Smooth muscle cell of bladder (primary cell): ENCODE measurements at places on chromosomes 16 and 17. TPM values are rescaled to one million over a fixed set of nuclear protein-coding genes. Genes with fewer than 3 reads are reported as not detected.

Gene PLCG2
- total RNA-seq: 0.43 and 0.65 TPM in 2 replicates

Gene BCO1
- 0.28 TPM in 1 of 2 replicates, not detected in the other for total RNA-seq

Gene SYCE1L
- 0.46 and 0.85 TPM in 2 replicates for total RNA-seq

Gene PRKCB
- total RNA-seq: under 0.01 and 0.28 TPM in 2 replicates

Gene FOXF1
- total RNA-seq: 11.8 and 15.6 TPM in 2 replicates

Gene CA7
- total RNA-seq: not detected in 2 replicates

Gene SLFN12
- total RNA-seq: 15.9 and 19.6 TPM in 2 replicates

Gene OR1A1
- total RNA-seq: not detected in 2 replicates

Gene BRIP1
- 1.7 and 3.0 TPM in 2 replicates for total RNA-seq

Gene SPNS1
- 26.3 and 39.0 TPM in 2 replicates for total RNA-seq

Gene TMEM132E
- under 0.01 and 0.09 TPM in 2 replicates for total RNA-seq

Gene MARVELD3
- not detected in 2 replicates for total RNA-seq

Gene TP53TG3
- total RNA-seq: not detected in 2 replicates

Gene PRSS33
- not detected in 2 replicates for total RNA-seq

Gene TBC1D3K
- total RNA-seq: under 0.01 TPM in 1 of 2 replicates, not detected in the other

Gene TNP2
- total RNA-seq: not detected in 2 replicates

Gene BRCA1
- 5.1 and 7.3 TPM in 2 replicates for total RNA-seq
